ENCODE measurements at places on chromosomes 6 and 20.
A peak's percentile ranks its signal among the peaks of the same experiment; 100 is the strongest.

DNA sequence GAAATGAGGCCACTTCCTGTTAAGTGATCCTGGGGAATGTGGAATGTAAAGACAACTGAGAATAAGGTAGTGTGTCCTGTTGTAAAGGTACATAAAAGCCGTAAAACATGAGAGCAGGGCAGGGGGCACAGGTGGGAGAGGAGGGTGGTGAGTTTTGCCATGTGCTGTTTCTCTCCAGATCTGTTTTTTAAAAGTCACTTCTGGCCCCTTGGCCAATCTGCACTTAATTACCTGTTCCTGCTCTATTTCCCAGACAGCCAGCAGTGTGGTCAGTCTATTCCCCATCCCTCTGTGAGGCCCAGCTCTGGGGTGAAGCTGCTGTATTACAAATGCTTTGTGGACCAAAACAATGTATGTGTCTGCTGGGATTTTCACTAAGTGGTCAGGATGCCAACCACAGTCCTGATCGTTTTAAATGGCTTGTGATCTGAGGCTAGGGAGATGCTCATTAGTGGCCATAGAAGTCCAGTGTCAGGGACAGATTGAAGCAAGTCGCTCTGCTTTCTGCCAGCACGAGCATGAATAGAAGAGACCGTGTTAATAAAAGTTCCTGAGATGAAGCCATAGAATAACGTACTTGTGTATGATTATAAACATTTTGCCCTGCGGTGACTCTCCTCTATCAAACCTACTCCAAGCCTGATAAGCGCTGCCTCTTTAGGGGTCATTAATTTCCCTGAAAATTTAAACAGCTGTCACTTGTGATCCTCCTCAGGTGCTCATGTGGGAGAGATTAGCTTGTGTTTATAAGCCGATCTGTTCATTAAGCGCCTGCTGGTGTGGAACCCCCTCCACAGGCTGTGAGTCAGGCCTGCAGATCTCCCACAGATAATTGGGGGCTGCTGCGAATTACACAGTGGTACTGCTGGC is 111.8 kb upstream of the CENPW start:
- DNase-seq, result no peak

- DNase-seq, result no peak
Measured at GRCh38 chr6:105982761-105983540, 103.2 kb upstream of the PRDM1 start.

DNA sequence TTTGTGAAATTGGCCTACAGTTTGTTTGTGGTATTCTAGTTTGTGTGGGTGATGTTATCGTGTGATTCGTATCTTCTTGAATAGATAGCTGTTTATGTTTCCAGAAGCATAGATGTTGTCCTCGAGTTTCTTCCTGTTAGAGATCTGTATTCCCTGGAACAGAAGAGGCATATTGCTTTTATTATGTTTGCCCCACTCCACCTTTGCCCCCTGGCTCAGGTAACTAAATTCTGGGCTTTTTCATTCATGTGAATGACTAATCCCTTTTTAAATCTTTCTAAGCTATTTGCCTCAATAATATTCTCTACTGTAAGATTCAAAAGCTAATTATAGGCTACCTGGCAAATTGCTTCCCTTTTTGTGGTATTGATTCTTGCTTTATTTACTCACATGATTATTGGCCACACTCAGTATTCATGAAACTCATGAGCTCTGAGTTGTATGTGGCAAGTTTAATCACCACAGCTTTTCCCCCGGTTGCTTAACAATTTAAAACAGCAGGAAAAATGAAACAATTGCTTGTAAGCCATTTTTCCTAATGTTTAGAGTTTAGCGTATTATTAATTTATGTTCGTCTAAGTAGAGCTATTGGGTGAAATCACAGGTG is 12.6 kb downstream of the RNF217 start:
- DNase-seq, result no peak

DNA sequence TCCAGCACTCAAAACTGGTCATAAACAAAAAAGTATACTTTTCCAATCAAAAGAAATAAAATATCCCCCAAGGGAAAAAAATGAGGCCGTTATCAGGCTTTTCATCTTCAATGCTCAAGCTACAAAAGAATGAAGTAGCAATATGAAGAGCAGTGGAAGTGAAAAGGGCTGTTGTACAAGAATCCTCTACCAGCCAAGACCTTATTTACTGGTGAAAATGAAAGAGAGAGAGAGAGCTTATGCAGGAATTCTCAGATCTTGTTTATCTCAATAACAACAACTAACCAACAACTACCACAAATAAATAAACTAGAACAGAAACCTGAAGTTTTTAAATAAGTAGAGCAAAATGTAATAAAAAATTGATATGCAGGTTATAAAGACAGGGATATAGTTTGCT is 400.6 kb downstream of the HDGFL1 start:
- no peak for DNase-seq

DNA sequence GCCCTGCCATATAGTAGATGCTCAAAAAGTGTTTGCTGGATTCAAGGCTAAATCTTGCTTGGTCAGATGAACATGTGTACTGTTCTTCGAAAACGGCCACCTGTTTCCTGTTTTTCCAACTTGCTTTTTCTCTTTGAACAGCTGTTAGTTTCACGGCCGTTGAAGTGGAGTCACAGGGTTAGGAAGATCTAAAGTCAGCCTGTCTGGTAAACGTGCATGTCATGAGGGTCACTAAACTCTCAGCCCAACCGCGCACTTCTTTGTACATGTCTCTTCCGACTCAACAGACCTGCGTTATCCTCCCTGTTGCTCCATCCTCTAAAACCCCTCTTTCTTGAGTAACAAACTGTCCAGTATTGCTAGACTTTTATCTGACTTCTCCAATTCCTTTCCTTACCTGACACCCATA is 93.2 kb upstream of the MAN1A1 start:
- no peak for DNase-seq

- DNase-seq, result no peak
Measured at GRCh38 chr20:25460566-25461280, 53.2 kb downstream of the GINS1 start.

DNA sequence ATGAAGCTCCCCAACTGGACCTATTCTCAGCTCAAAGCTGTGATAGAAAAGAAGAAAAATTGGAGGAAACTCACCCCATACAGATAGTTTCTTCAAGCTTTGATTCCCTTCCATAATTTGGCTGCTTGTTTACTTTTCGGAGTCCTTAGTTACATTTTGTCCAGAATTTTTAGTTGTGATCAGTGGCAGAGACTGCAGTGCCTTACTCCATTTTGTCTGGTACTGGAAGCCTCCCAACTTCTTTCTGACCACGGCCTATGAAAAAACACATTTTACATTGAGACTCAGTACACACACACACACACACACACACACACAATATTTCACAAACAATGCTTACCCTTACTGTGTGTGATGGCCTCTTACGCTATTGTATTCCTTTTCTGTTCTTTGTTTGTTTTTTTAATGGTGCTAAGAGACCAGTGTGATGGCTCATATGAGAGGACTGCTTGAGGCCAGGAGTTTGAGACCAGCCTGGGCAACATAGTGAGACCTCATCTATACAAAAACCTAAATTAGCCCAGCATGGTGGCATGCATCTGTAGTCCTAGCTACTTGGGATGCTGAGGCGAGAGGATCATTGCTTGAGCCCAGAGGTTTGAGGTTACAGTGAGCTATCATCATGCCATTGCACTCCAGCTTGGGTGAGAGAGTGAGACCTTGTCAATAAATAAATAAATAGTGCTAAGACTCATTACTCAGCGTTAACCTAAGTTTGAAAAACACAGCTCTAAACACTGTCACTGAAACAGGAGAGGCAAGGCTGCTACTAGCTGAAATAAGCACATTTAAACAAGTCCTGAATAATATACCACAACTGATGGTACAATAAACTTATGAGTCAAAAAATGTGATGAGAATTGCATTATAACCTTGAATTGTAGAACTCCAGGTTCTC is 13.8 kb upstream of the RNF8 start:
- no peak for DNase-seq

GRCh38 chr6:10451394-10451793 is 36.5 kb upstream of the TFAP2A start:
- DNase-seq, result no peak

GRCh38 chr6:82367704-82368103 is 4.1 kb downstream of the TPBG start:
- no peak for DNase-seq

DNA sequence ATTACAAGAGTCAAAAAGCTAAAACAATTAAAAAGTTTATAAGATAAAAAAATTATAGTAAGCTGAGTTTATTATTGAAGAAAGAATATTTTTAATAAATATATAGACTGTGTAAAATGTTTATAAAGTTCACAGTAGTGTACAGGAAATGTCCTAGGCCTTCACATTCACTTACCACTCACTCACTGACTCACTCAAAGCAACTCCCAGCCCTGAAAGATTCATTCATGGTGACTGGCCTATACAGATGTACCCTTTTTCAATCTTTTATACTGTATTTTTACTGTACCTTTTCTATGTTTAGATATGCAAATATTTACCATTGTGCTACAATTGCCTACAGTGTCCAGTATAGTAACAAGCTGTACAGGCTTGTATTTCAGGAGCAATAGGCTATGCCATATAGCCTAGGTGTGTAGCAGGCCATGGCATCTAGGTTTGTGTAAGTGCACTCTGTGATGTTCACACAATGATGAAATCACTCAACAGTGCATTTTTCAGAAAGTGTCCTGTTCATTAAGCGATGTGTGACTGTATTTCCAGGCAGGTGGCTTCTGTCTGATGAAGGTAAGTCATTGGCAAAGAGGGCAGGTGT is 130.2 kb downstream of the BTBD3 start:
- no peak for DNase-seq

GRCh38 chr20:14189794-14190402 is 147.5 kb downstream of the FLRT3 start:
- no peak for DNase-seq

- no peak for DNase-seq
Measured at GRCh38 chr20:62664019-62664971, 22.0 kb downstream of the SLCO4A1 start.

GRCh38 chr6:15260099-15260821 is 14.4 kb downstream of the JARID2 start:
- no peak for DNase-seq

GRCh38 chr6:84274856-84275255 is 47.4 kb upstream of the CEP162 start:
- DNase-seq, result no peak

DNA sequence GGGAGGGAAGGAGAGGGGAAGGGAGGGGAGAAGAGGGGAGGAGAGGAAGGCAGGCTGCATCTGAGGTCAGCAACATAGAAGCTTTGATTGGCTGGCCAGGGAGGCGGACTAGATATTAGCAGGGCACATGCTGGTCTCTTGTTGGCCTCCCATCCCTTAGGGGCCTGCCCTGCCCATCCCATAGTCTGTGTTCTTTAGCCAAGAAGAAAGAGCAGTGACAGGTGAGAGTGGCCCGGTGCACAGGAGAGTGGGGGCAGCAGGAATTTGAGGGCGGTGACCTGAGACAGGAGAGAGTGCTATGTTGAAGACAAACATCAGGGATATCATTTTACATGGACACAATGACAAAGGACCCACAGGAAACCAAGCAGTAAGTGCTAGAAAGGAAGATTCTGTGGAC is 413.5 kb downstream of the SYNE1 start:
- no peak for DNase-seq

DNA sequence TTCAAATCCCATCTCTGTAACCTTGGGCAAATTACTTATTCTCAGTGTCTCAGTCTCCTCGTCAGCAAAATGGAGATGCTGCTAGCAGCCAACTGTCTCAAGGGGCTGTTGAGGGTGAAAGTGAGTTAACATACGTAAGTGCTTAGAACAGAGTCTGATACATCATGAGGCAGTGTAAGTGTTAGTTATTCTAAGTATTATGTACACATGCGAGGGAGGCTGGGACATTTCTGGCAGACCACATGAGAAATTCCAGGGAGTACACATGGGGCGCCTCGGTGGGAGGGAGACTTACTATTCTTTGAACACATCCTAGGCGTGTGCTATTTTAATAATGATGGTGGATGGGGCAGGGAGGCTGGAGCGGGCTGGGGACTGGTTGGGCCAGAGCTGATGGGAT is 99.1 kb downstream of the DLGAP4 start:
- no peak for DNase-seq

GRCh38 chr6:19692506-19693298 is 144.5 kb upstream of the ID4 start:
- no peak for DNase-seq

DNA sequence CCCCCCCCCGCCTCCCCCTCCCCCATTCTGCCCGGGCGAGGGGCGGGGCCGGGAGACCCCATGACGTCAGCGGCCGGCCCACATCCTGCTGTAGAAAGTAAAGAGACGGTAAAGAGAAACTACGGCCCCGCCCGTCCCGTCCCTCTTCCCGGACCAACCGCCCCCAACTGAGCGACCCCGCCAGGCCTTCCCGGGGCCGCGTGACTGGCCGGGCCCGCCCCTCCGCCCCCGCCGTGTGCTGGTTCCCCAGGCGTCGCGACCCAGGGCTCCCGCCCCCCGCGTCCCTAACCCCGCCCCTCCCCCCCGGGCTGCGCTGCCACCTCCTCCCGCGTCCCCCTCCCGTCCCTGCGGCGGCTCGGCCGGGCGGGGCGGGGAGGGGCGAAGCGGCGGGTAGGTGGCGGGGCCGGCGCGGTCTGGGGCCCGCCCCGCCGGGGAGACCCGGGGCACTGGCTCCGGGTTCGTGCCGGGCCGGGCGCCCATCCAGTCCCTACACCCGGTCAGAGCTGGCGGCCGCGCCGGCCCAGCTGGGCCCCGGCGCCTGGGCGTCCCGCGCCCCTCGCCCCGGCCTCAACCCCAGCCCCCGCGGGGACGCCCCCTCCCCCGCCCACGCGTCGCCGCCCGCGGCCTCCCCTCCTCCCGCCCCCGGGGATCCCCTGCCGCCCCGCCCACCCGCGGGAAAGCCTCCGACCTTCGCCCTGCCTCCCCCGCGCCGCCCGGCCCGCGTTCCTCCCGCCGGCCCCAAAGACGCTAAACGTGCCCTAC is 655 bp upstream of the HIVEP1 start:
- peak; percentile 98 for DNase-seq

- no peak for DNase-seq
Measured at GRCh38 chr6:109348226-109348625, 34.0 kb downstream of the CD164 start.
